Kidney (tissue), 22 donors: ENCODE measurements at places on chromosomes 2 and 18. TPM values are rescaled to one million over a fixed set of nuclear protein-coding genes. Genes with fewer than 3 reads are reported as not detected.
A peak's percentile ranks its signal among the peaks of the same experiment; 100 is the strongest.

Gene XDH
- polyA plus RNA-seq = not detected

Gene SUCLG1
- polyA plus RNA-seq = 789 TPM

Gene ITGA4
- polyA plus RNA-seq = 0.39 TPM

Gene MEP1B
- not detected for polyA plus RNA-seq

Gene ELOA2
- not detected for polyA plus RNA-seq

Gene ABCG5
- not detected for polyA plus RNA-seq

DNA sequence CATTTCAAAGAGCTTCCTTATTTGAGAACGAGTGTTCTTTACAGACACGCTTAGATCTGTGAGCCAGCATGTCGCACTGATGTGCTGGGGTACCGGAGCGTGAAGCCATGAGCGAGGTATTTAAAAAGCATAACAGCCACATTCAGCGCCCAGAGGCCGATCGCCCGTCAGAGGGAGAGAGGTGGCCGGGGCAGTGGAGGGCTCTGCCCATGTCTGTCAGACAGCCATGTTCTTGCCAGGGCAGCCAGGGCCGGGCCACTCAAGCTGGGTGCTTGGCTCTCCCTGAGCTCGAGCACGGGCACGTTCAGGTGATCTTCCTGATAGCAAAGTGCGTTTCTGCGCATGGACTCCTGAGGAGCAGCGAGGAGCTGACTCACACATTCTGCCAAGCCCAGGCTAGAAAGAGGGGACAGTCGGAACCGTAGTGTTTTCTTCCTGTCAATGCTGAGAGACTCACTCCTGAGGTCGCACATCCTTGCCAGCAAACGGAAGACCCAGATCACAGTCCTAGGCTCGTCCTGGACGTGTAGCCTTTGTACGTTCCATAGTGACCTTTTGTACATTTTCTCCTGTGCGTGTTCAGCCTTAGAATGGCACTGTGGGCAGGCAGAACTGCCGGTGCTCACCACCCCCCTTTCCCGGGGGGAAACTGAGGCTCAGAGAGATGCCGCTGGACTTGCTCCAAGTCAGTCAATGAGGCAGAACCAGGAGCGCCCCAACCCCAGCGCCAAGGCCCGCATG, 100.7 kb downstream of the NFATC1 start:
- no peak for DNase-seq

GRCh38 chr2:118843483-118844132, 3.8 kb downstream of the EN1 start:
- no peak for DNase-seq

DNA sequence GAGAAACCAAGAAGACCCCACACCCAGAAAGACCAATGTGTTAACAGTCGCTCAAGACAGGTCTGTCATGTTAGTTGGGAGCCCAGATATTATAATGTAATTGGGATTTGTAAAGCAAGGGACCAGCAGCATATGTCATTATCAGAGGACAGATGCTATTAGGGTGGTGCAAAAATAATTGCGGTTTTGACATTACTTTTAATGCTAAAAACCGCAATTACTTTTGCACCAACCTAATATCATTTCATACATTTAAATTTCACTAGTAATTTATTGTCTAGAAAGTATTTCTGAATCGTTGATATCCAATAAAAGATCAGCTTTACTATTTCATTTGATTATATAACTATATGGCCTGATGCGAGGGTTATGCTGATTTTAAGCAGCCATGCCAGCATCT, 131.2 kb downstream of the TTN start:
- no peak for DNase-seq

DNA sequence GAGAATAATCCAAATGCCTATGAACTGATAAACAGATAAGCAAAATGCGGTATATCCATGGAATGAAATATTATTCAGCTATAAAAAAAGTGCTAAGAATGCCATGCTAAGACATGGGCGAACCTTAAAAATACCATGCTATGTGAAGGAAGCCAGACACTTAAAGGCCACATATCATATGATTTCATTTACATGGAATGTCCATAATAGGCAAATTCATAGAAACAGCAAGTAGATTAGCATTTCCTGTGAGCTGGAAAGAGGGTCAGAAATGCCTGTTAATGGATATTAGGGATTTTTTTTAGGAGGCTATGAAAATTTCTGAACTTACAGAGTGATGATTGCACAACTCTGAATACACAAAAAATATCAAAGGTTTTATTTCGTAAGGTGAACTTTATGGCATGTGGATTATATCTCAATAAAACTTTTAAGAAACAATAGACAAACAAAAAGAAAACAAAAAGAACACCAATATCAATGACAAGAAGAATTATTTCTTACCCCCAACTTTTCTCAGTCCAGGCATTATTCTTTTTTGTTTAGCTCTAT, 1207.7 kb downstream of the SUCLG1 start:
- no peak for DNase-seq

- DNase-seq = no peak
Measured at GRCh38 chr2:235478609-235479008, 15.2 kb upstream of the AGAP1 start.

DNA sequence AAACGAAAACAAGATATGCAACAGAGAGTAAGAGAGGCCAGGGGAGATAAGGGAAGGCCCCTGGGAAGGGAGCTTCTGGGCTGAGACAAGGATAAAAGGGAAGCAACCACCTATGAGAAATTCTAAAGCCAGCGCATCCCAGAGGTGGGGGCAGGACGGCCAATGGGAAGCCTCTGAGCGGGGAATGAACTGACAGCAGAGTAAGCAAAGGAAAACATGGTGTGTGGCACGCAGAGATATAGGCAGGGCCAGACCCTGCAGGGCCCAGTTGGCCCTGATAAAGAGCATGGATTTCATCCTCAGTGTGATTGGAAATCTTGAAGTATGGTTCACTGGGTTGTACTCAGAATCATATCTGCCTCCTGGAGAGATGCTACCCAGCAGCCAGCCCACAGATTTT, 78.7 kb downstream of the IRS1 start:
- DNase-seq = no peak

DNA sequence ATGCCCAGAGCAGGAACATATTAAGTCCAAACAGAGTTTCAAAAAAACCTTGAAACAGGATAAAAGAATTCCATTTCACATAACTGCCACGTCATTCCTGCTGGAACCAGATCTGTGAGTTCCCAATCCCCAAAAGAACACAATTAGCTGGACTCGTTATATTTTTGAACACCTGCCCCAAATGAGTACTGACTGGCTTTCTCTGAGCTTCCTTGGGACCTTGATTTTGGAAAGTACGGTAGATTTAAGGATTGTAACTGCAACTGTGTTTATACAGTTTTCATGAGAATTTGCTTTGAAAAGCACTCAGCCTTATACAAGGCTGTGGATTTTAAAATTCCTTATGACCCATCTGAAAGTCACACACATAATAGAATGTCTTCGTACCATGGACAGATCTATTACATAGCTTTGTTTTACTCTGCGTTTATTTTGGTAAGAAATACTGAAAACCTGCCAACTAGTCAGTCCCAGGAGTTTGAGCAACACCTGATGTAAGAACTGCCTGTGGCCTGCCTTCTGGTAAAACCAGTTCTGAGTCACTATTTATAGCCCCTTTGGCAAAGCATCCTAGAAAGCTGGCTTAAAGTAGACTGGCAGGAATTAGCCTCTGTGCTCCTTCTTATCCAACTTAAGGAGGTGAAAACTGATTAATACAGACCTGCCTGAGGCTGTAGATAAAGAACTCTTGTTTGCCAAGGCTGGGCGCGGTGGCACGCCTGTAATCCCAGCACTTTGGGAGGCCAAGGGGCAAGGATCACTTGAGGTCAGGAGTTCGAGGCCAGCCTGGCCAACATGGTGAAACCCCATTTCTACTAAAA, 48.1 kb downstream of the MERTK start:
- no peak for DNase-seq

DNA sequence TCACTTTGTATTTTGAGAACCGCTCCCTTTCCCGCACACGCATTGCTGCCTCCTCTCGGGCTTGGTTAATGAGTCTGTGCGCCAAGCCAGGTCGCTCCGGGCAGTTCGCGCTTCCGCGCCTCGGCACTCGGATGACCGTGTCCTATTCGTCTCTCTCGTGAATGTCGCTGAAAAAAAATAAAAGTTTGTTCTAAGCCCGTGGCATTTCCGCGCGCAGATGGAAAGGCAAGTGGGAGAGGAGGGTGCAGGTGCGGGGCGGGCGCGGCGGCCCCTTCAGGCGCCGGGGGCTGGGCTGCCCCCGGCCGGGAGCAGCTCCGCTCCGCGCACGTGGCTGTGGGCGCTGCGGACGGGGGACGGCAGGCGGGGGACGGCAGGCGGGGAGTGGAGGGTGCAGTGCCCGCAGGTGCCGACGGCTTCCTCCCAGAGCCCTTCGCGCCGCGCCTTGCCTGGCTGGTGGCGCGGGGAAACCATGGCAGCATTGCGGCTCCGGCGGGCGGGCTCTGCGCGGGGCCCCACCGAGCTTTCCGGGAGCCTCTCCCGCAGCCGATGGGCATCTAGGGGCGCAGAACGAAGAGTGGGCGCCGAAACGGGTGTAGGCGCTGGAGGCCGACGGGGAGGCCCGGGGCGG, 159.6 kb upstream of the SIX2 start:
- DNase-seq = peak; percentile 69

DNA sequence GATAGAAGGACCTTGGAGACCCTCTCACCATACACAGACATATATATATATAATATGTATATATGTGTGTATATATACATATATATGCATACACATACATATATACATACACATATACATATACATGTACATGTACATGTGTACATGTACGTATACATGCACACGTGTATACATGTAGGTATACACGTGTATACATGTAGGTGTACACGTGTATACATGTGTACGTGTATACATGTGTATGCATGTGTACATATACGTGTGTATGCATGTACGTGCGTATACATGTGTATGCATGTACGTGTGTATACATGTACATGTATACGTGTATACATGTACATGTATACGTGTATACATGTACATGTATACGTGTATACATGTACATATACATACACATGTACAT, 54.5 kb downstream of the DPP10 start:
- no peak for DNase-seq

DNA sequence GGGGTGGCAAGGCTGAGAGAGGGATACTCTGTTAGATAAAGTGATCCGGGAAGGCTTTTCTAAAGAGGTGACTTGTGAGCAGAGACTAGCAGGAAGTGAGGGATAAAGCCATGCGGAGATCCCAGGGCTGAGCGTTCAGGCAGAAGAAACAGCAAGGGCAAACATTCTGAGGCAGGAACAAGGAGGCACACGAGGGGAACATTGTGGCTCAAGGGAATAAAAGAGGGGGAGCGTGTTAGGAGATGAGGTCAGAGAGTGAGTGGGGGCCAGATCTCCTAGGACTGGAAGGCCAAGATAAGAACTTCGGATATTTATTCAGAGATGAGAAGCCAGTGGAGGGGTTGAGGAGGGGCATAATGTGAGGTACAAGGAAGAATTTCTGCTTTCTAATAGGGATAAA, 67.1 kb downstream of the ACTR2 start:
- no peak for DNase-seq

DNA sequence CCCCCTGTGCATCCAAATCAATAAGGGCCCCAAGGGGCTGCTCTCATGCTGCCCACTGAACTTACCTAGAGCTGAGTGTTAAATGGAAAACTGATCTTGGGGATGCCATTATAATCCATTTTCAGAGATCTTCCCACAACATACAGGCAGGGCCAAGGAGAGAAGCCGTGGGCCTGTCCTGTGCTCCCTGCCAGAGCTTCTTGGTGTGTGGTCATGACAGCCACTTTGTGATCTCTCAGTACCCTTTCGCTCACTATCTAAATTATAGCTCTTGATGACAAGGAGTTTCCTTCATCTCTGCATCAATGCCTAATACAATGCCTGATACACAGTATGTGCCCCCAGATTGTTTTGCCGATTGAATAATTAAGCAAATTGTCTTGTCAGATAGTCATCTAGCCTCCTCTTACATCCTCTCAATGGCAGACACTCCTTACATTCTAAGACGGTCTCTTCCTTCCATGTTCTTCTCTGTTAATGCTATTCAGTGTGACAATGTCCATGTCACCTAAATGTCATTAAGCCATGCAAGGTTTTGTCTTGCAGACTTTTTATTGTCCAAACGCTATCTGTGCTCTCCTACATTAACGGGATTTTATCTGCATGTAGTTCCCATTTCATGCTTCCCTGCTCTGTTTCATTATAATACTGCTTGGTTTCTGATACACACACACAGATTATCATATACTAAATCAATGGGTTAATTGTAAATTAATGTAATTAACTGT, 5.9 kb downstream of the CSRNP3 start:
- DNase-seq = no peak

DNA sequence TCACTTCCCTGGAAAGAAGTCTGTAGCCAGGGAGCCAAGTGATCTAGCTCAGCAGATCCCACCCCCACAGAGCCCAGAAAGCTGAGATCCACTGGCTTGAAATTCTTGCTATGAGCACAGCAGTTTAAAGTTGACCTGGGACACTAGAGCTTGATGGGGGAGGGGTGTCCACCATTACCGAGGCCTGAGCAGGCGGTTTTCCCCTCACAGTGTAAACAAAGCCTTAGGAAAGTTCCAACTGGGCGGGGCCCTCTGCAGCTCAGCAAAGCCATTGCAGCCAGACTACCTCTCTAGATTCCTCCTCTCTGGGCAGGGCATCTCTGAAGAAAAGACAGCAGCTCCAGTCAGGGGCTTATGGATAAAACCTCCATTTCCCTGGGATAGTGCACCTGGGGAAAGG, 887.2 kb upstream of the LRATD1 start:
- DNase-seq = no peak

DNA sequence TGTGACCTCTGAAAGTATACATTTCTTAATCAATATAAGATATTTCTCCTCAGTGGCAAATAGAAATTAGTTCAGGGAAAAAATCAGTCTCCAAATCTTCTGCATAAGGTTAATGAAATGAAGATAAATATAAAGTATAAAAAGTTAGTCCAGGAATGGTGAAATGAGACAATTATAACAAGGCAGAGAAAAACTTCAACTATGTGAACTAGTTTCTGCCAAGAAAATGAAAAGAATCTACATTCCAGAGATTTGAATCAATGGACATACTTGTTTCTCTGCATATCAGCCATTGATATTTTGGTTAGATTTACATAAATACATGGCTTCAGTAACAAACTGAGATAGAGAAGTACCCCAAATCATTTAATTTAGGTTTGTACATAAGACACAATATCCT, 249.0 kb downstream of the EXOC6B start:
- no peak for DNase-seq

DNA sequence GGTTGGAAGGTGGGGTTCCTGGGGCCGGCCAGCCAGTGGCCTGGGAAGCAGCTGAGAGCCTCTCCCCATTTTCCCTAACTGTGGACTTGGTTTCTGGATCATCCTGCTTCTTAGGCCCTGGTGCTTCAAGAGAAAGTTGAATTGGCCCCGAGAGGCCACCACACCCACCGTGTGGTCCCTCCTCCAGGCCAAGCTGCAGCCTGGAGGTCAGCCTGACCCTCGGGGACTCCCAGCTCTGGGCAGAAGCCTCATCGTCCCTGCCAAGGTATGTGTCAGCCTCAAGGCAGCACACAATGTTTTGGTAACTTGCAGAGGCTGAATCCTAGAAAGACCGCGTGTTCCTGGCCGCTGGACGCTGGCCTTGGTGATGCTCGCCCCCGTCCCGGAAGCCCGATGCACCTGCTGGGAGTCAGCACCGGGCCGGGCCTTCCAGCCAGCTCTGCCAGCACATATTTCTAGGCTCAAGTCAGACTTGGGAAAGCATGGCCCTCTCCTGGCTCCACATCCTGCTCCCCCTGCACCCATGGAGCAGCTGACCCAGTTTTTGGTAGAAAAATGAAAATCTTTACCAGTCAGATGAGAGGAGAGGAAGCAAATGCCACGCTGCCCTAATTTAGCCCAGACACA, 72.6 kb downstream of the ACTR2 start:
- no peak for DNase-seq

GRCh38 chr18:29226213-29226612, 1049.3 kb upstream of the CDH2 start:
- DNase-seq = no peak
